GM12878 (cell line): ENCODE measurements at places on chromosomes 7 and 10. TPM values are rescaled to one million over a fixed set of nuclear protein-coding genes. Genes with fewer than 3 reads are reported as not detected.
A peak's percentile ranks its signal among the peaks of the same experiment; 100 is the strongest.

DNA sequence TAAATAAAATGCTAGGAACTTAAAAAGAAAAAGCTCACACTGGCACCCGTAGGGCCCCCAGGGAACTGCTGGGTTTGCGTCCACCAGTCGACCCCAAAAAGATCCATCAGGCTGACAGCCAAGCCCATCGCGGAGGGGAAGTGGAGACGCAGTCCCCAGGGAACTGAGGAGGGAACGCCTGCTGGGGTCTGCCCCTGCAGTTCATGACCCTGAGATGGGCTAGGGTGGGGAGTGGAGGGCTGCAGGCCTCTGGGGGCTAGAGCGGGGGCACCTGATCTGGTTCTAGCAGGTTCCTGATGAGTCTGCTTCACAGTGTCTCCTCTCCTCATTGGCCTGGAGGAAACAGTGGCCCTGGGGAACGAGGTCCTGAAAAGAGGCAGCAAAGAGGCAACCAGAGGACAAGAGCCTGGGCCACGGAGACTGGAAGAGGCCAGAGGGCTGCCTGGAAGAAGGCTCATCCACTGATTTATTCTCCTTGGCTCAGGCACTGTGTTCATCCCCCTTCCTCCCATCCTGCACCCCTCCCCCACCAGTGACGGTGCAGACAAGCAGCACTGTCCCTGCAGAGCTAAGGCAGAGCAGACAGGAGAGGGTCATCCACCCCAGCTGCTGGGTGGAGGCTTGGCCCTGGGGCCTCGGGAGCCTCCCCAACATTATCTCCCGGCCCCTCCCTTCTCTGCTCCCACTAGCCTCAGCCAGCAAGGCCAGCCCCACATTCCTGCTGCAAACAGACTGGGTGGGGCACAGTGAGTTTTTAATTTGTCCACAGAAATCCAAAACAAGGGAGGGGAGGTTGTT lies 24.7 kb upstream of the HSPA12A start:
- H3K27ac ChIP-seq = no peak overlapping the region
- H3K36me3 ChIP-seq = no peaks in the 10 kb centered on the region
- no peaks in the 10 kb centered on the region for H3K27me3 ChIP-seq
- no peak overlapping the region for H3K4me3 ChIP-seq
- DNase-seq = no peak
- no peaks in the 10 kb centered on the region for H3K4me1 ChIP-seq

- no peak overlapping the region for H3K27ac ChIP-seq
- no peak for DNase-seq
- H3K4me3 ChIP-seq = peak overlapping the region; percentile 6; the same call in 1 of the 2 replicates
- no peaks in the 10 kb centered on the region for H3K27me3 ChIP-seq
Measured at GRCh38 chr7:150439967-150440366, 10.5 kb upstream of the GIMAP8 start.

The HOGA1 gene
- not detected in 2 replicates for total RNA-seq

DNA sequence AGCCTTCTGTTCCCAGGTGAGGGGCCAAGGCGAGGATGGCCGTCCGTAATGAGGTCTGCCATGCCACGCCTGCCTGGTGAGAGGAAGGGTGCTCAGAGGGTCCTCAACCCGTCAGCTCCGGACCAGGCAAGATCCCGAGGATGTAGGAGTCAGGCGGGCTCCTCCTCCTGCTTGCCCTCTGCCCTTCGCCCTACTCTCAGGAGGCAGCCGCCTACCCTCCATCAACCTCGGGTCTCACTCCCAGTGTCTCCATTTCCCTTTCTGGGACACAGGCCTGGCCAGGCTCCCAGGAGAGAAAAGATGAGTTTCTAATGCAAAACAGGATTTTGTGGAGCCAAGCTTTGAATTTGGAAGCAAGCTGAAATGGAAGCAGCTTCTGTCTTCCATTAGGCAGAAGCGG lies 184.0 kb downstream of the PTPN20 start:
- H3K4me1 ChIP-seq = no peaks in the 10 kb centered on the region
- H3K4me3 ChIP-seq = no peak overlapping the region
- DNase-seq = no peak
- no peaks in the 10 kb centered on the region for H3K36me3 ChIP-seq
- H3K27me3 ChIP-seq = no peaks in the 10 kb centered on the region
- H3K27ac ChIP-seq = no peak overlapping the region

DNA sequence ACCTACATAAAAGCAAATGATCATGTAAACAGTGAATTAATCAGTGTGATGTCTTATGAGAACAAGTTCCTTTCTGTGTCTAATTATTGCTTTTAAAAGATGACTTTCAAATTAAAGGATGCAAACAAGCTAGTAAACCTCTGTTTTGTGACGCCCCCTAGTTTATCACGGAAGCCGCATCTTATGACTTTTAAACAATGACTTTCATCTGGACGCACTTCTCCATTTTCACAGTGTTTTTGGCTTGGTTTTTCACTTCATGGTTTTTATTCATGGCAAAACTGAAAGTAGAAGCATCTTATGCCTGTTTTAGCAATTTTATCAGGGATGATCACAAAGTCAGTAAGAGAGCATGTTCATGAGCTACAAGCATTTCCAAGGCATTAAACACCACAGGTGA lies 35.0 kb downstream of the ITGA8 start:
- H3K4me3 ChIP-seq = no peak overlapping the region
- no peak overlapping the region for H3K27ac ChIP-seq
- DNase-seq = no peak
- H3K27me3 ChIP-seq = no peaks in the 10 kb centered on the region; the same call in 1 of the 2 replicates
- H3K36me3 ChIP-seq = no peaks in the 10 kb centered on the region
- no peaks in the 10 kb centered on the region for H3K4me1 ChIP-seq

DNA sequence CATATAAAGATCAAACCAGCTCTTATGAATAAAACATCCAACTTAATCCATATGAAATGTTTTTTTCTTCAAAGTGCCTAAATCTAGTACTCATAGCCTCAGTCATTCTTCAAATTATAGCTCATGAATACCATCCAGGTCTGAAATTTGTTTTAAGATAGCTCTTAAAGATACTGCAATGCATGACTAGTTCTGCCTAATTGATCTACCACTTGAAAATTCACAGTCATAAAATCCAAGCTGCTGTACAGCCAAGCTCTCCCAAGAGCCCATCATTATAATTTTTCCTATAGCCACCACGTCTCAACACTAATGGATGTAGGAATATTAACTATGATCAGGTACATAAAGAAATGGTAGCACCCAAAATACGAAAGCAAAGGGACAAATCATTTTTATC lies 87.9 kb upstream of the RNF148 start:
- H3K4me3 ChIP-seq = no peak overlapping the region
- H3K36me3 ChIP-seq = no peaks in the 10 kb centered on the region
- no peak for DNase-seq
- no peak overlapping the region for H3K27ac ChIP-seq
- H3K4me1 ChIP-seq = no peaks in the 10 kb centered on the region

The HYAL4 gene
- total RNA-seq = 0.37 TPM in 1 of 2 replicates, not detected in the other

GRCh38 chr7:50204581-50204980 lies 99.9 kb upstream of the IKZF1 start:
- H3K4me1 ChIP-seq = no peaks in the 10 kb centered on the region
- H3K4me3 ChIP-seq = no peak overlapping the region
- no peaks in the 10 kb centered on the region for H3K36me3 ChIP-seq
- no peaks in the 10 kb centered on the region for H3K27me3 ChIP-seq
- no peak for DNase-seq

GRCh38 chr7:80770675-80771081 lies 132.2 kb downstream of the CD36 start:
- no peaks in the 10 kb centered on the region for H3K27me3 ChIP-seq
- no peaks in the 10 kb centered on the region for H3K4me1 ChIP-seq
- no peaks in the 10 kb centered on the region for H3K36me3 ChIP-seq
- H3K4me3 ChIP-seq = no peak overlapping the region
- H3K27ac ChIP-seq = no peak overlapping the region

GRCh38 chr10:124646483-124647352 lies 97.5 kb downstream of the FAM53B start:
- H3K27ac ChIP-seq = peak overlapping the region; percentile 87; the same call in 1 of the 2 replicates
- H3K4me3 ChIP-seq = no peak overlapping the region
- DNase-seq = no peak
- no peaks in the 10 kb centered on the region for H3K27me3 ChIP-seq
- H3K36me3 ChIP-seq = no peaks in the 10 kb centered on the region; the same call in 1 of the 2 replicates

DNA sequence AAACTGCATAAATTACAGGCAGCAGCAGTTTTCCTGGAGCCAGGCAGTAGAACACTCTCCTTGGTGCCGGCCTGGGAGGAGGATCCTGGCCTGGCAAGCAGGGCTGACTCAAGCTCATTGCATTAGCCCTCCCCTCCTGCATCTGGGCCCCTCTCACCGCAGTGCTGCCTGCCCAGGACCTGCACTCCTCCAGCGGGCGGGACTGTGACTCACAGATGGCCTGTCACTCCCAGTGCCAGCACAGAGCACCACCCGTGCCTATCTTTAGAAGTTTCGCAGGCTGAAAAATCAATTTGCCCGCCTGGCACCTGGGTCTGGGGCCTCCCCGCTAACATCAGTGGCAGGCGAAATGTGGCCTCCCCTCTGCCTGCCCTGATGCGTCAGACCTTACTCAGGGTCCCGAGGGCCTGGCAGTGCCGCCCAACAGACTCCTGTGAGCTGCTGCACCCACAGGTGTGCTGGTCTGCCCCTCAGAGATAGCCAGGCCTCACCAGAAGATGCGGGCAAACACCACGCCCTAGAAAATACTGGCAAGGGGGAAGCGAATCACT lies 123.8 kb downstream of the KCNMA1 start:
- H3K4me1 ChIP-seq = no peaks in the 10 kb centered on the region
- H3K27me3 ChIP-seq = no peaks in the 10 kb centered on the region
- no peaks in the 10 kb centered on the region for H3K36me3 ChIP-seq
- no peak overlapping the region for H3K27ac ChIP-seq
- no peak for DNase-seq

- no peaks in the 10 kb centered on the region for H3K36me3 ChIP-seq
- H3K4me3 ChIP-seq = no peak overlapping the region
- H3K4me1 ChIP-seq = no peaks in the 10 kb centered on the region
- no peak overlapping the region for H3K27ac ChIP-seq
- H3K27me3 ChIP-seq = no peaks in the 10 kb centered on the region; the same call in none of the 2 replicates
- no peak for DNase-seq
Measured at GRCh38 chr10:47026301-47027107, 115.3 kb downstream of the PTPN20 start.

GRCh38 chr7:23336086-23336485 lies 36.9 kb downstream of the MALSU1 start:
- no peak for DNase-seq
- no peaks in the 10 kb centered on the region for H3K4me1 ChIP-seq

The EBLN1 gene
- not detected in 2 replicates for total RNA-seq

DNA sequence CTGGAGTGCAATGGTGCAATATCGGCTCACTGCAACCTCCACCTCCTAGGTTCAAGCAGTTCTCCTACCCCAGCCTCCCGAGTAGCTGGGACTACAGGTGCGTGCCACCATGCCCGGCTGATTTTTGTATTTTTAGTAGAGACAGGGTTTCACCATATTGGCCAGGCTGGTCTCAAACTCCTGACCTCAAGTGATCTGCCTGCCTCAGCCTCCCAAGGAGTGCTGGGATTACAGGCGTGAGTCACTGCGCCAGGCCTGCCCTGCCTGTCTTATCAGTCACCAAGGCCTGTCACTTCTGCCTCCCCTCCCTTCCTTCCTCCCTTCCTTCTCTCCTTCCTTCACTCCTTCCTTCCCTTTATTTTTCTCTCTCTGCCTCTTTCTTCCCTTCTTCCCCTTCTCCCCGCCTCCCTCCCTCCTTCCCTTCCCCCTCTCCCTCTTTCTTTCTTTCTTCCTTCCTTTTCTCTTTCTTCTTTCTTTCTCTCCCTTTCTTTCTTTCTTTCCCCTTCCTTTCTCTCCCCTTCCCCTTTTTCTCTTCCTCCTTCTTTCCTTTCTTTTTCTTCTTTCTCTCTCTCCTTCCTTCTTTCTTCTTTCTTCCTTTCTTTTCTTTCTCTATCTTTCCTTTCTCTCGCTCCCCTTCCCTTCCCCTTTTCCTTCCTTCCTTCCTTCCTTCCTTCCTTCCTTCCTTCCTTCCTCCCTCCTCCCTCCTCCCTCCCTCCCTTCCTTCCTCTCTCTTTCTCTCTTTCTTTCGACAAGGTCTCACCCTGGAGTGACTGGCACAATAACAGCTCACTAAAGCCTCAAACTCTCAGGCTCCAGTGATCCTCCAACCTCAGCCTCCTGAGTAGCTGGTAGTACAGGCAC lies 3.1 kb upstream of the ST7 start:
- no peak for DNase-seq
- no peaks in the 10 kb centered on the region for H3K27me3 ChIP-seq
- H3K4me3 ChIP-seq = no peak overlapping the region
- H3K36me3 ChIP-seq = no peaks in the 10 kb centered on the region
- no peak overlapping the region for H3K27ac ChIP-seq
- H3K4me1 ChIP-seq = peaks cover 4% of the 10 kb centered on the region

- H3K36me3 ChIP-seq = peaks cover 7% of the 10 kb centered on the region; the same call in 1 of the 2 replicates
- H3K4me1 ChIP-seq = no peaks in the 10 kb centered on the region
- H3K4me3 ChIP-seq = no peak overlapping the region
- H3K27me3 ChIP-seq = no peaks in the 10 kb centered on the region
Measured at GRCh38 chr7:131412031-131412430, 84.4 kb downstream of the MKLN1 start.

DNA sequence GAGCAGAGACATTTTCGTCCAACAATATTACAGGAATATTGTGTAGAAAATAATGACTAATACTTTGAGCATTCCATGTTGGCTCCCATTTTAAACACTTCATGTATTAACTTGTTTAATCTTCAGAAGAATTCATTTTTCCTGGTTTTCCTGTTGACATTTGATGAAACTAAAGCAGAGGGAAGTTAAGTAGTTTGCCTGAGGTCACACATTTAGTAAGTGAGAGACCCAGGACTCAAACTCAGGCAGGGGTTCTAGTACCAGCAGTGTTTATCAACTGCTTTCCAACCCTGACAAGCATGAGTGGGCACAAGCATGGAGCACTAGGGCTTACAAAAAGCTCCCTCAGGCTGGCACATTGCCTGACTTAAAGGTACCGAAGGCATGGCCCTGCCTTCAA lies 719.1 kb downstream of the AUTS2 start:
- no peak overlapping the region for H3K4me3 ChIP-seq
- no peak overlapping the region for H3K27ac ChIP-seq
- no peaks in the 10 kb centered on the region for H3K36me3 ChIP-seq
- DNase-seq = no peak

- 0 out of 2 replicates have a peak overlapping the region, but pooled peaks have one; percentile 1 for H3K27ac ChIP-seq
- H3K27me3 ChIP-seq = no peaks in the 10 kb centered on the region
- H3K36me3 ChIP-seq = no peaks in the 10 kb centered on the region
- no peak for DNase-seq
- peaks cover 3% of the 10 kb centered on the region; the same call in 1 of the 2 replicates for H3K4me1 ChIP-seq
- H3K4me3 ChIP-seq = no peak overlapping the region
Measured at GRCh38 chr7:25940086-25940906, 211.7 kb upstream of the NFE2L3 start.

DNA sequence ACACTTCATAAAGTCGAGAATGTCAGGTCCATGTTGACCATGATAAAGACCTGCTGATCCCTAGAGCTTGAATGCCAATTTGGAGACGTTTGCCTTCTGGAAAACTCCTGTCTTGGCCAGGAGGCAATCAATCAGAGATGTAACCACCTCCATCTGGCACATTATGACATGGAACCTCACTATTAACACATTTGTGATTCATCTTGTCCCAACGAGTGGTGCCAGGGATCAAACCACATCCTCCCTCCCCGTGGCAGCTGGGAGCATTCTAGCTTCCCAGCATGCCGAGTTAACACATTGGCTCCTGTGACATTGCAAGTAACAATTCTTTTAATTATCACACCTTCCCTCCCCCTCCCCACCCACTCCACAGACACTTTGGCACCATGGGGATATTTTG lies 84.0 kb upstream of the PPP1R17 start:
- no peaks in the 10 kb centered on the region for H3K4me1 ChIP-seq
- H3K27ac ChIP-seq = no peak overlapping the region
- no peaks in the 10 kb centered on the region for H3K27me3 ChIP-seq
- H3K4me3 ChIP-seq = no peak overlapping the region

GRCh38 chr10:46554166-46554781 lies 2.2 kb downstream of the GPRIN2 start:
- H3K27me3 ChIP-seq = peaks cover 6% of the 10 kb centered on the region; the same call in 1 of the 2 replicates
- H3K4me1 ChIP-seq = no peaks in the 10 kb centered on the region
- no peak for DNase-seq

- H3K36me3 ChIP-seq = no peaks in the 10 kb centered on the region
- no peaks in the 10 kb centered on the region for H3K27me3 ChIP-seq
- H3K4me3 ChIP-seq = no peak overlapping the region
- no peak overlapping the region for H3K27ac ChIP-seq
Measured at GRCh38 chr7:34396437-34397064, 261.5 kb upstream of the NPSR1 start.
